A549 (cell line): ENCODE measurements at places on chromosomes 2 and 18.

DNA sequence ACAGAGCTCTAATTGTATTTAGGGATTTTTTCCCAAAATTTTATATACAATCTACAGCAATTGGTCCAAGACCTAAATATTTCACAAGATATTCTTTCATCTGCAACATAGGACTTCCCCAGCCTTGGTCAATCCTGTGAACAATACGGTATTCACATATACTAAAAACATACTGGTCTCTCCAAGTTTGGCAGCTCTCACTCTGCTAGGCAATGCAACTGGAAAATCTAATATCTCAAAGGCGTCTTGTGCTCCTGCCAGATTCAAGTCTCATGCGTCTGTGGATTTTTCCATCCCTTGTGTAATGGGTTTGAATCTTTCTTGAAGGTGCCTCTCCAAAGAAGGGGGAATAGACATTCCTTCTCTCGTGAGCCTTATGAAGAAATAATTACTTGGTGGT lies 27.4 kb upstream of the MBOAT2 start:
- no peak for DNase-seq

DNA sequence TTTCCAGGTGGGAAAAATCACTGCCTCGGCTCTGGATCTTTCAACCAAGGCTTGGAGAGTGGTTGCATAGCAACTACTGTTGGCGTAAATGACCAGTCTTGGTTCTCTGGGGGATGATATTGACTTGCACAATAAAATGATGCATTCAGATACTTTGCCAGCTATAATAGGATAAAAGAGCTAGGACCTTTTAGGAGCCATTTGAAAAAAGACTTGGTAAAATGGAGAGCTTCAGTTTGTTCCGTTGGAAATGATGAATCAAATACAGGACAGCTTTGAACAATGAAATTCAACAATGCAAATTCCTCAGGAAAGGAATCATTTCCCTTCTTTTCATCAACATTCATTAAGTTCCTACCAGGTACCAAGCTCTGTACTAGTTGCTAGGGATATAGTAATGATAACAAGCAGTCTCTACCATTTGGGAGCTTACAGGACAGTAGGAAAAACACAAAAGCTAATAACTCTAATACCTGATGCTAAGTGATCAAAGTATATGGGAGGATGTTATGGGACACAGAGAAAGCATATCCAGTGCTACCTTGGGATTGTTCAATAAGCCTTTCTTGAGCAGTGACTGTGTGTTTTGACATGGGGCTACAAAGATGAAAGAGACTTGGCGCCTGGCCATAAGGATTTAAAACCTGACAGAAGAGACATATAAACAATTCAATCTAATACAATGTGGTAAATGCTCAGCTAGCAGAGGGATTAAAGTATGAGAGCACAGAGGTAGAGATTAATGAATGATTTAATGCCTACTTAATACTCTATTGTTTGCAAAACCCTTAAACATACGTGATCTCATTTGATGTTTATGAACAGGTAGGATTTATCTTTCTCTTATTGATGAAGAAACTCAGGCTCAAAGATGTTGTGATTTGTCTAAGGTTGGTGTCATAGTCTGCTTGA lies 110.7 kb downstream of the QPCT start:
- no peak for DNase-seq

DNA sequence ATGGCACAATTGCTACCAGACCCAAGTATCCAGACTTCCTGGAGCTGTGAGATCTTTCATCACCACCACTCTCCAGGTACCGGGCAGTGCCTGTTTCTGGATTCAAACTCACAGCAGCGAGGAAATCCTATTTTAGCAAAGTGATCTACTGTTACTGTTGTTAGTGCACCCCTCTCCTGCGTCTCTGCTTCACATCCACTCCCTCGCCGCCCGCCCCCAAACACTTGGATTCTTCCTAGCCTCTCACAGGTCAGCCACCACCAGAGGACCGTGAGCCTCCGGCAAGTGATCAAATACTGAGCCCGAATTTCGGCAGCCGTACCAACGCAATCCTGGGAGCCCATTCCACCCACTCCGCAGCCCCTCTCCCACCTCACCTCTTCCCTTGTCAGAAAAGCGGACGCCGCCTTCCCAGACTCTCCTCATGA lies 519 bp downstream of the METTL4 start:
- DNase-seq, result peak; percentile 64

- DNase-seq, result peak; percentile 18
Observed at GRCh38 chr18:51195451-51196117, 1.9 kb downstream of the MEX3C start.

DNA sequence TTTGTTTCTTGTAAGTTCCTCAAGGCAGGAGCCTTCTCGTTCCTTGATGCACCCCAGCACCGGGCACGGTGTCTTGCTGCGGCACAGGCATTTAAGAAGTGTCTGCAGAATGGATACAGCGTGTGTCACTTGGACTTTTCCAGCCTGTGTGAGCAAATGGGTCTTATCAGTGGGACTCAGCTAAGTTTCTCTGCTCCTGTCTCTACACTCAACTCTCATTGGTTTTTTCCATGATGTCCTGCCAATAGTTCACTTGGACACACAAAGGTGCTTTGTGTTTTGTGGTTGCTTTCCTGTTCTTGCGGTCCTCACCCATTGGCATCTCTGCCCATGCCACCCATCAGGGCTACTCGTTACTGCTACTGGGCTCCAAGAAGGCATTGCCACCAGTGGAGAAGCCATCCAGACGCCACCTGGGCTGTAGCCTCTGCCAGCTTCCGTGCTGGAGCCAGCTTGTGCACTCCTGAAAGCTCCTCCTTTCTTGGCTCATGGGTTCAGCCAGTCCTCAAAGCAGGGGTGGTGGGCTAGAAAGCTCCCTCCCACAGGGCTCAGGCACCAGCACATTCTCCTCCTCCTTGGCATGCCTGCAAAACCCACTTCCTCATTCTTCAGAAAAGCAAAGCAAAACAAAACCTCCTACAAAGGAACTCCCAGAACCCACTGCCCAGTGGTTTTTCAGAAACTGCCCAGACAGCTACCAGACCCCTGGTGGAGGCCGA lies 41.4 kb downstream of the IL1R2 start:
- peak; percentile 67 for DNase-seq

GRCh38 chr2:154198866-154199265 lies 327.1 kb downstream of the GALNT13 start:
- DNase-seq, result no peak

- peak; percentile 32 for DNase-seq
Observed at GRCh38 chr18:58044370-58045241, 580 bp downstream of the NEDD4L start.

DNA sequence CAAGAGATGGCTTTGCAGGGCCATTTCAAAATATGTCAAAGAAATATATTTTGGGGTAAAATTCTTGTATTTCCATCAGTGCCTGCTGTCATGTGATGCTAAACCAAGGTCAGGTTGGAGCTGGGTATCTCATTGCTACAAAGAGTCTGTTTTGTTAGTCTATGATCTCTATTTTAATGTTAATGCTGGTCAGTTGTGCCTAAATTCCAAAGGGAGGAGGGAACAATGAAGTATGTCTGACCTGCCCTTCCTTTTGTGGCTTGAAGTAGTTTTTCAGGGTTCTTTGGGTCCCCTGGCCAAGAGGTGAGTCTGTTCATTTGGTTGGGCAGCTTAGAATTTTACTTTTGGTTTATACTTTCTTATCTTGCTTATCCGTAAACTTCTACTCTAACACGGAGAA lies 61.6 kb upstream of the DYNAP start:
- DNase-seq, result no peak

GRCh38 chr2:204870053-204870452 lies 324.8 kb downstream of the PARD3B start:
- DNase-seq, result no peak

DNA sequence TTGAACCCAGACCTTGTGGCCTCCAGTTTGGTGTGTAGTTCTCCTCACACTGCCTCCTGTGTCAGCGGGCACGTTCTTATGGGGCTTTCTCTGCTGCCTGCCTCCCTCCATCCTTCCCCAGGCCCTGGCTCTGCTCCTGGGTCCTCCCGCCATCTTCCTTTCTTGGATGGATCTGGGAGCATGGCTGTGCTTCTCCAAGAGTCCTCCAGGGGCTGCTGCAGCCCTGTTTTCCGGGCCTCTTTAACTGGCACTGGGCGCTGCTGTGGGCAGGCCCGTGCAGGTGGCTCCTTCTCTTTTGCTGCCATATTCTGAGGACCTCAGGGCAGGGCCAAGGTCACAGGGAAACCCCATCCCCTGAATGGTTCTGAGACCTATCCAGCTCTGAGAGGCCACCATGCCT lies 17.8 kb downstream of the THNSL2 start:
- DNase-seq, result no peak

GRCh38 chr2:160381425-160381951 lies 112.1 kb downstream of the RBMS1 start:
- DNase-seq, result peak; percentile 47

- no peak for DNase-seq
Observed at GRCh38 chr2:47178341-47178740, 23.2 kb upstream of the STPG4 start.

DNA sequence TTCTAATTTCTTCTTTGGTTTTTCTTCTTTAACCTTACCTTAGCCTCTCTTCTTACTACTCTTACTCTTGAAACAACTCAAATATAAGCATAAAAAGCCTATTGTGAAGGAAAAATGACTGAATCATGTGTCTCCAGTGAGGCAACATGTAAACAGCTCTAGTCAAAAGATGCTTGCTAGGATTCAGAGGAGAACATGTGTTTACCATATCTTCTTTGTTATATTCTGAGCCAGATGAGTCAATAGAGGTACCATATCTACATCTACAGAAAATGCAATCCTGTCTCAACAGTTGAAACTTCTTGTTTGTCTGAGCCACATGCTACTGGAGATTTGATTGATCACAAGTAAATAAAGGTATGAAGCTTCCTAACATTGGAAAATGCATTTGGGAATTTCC lies 15.9 kb upstream of the FIGN start:
- no peak for DNase-seq

DNA sequence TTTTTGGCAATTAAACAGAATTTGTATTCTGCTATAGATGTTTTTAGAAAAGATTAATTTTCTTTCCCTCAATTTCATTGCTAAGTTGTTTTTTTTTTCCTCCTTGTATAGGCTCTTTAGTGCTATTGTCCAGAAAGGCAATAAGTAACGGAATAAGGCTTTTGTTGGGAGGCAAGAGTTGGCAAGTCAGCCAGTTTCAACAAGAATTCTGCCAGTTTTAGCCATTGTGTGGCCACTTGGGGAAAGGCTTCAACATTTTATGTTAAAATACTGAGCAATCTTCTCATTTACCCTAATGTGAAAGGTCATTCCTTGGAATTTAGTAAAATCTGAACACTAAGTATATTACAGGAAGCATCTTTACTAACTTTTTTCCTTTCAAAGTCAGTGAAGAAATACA lies 9.6 kb downstream of the CALCRL start:
- DNase-seq, result no peak

DNA sequence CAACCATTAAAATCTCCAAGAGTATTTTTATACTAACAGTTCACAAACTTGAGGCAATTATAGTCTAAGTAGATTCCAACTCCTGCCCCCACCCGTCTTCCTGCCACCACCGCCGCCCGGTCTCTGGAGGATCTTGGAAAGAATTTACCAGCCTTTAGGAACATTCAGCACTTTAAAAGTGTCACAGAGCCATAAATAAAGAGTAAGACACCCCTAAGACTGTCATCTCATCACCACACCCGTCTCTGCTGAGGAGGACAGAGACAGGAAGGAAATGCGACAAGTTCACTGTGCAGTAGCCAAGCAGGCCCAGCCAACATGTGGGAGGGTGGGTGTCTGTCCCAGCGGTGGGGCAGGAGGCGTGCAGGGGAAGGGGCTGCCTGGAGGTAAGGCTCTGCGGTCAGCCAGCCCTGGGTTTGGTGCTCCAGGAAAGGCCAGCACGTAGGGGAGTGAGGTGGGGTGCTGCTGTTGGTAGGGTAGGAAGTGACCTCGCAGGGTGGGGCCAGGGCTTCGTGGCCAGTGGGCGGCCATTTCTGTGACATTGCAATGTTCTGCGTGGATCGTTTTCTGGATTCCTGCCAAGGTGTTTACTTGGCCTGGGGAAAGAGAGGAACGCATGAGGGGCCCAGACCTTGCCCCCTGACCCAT lies 111.6 kb downstream of the FAM210A start:
- DNase-seq, result no peak
